Activated CD4-positive, alpha-beta T cell treated with anti-CD3 and anti-CD28 coated beads for 24 hours (primary cell): ENCODE measurements at places on chromosomes 4 and X.

GRCh38 chr4:139560406-139561104 lies 4.5 kb upstream of the SETD7 start:
- DNase-seq = no peak

- no peak for DNase-seq
Observed at GRCh38 chr4:102437111-102437510, 64.0 kb upstream of the NFKB1 start.

- no peak for DNase-seq
Observed at GRCh38 chr4:78768452-78769180, 7.5 kb upstream of the BMP2K start.

- DNase-seq = no peak
Observed at GRCh38 chrX:74344280-74344622, 40.3 kb downstream of the ZCCHC13 start.

- no peak for DNase-seq
Observed at GRCh38 chr4:71732066-71732465, 51.8 kb downstream of the GC start.

DNA sequence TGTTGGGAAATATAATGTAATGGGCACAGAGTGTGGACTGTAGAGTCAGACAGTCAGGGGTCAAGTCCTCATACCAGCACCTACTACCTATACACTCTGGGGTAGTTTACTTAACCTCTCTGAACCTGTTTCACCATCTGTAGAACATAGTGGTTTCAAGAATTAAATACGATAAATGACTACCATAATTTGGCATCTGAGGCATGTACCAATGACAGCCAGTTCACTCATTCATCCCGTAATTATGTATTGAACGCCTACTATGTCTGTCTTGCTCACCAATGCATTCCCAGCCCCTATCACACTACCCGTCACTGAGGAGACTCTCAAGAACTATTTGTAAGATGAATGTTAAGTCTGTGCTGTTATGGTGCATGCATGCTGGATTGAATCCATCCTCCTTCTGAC lies 2.0 kb upstream of the FGB start:
- DNase-seq = no peak

DNA sequence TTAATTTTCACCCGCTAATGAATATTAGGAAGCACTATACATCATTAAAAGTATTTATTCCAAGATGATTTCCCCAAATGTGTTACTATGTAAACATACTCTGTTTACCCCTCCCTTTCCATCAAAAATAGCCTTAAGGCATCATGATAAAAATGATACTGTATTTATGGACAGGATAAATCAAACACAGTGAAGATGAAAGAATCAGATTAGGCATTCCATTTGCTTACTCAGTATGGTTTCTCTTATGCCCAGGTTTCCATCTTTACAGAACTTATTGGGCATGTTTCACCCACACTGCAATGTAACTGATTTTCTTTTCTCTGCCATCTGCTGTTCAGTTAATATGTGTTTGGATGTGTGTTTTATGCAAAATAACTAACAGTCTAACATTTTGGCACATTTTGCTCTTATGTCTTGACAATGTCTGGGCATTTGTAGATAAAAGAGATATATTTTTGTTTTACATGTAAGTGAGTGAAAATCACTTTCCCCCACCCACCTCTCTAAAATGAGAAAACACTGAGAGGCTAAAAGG lies 445.2 kb downstream of the RPA4 start:
- no peak for DNase-seq

DNA sequence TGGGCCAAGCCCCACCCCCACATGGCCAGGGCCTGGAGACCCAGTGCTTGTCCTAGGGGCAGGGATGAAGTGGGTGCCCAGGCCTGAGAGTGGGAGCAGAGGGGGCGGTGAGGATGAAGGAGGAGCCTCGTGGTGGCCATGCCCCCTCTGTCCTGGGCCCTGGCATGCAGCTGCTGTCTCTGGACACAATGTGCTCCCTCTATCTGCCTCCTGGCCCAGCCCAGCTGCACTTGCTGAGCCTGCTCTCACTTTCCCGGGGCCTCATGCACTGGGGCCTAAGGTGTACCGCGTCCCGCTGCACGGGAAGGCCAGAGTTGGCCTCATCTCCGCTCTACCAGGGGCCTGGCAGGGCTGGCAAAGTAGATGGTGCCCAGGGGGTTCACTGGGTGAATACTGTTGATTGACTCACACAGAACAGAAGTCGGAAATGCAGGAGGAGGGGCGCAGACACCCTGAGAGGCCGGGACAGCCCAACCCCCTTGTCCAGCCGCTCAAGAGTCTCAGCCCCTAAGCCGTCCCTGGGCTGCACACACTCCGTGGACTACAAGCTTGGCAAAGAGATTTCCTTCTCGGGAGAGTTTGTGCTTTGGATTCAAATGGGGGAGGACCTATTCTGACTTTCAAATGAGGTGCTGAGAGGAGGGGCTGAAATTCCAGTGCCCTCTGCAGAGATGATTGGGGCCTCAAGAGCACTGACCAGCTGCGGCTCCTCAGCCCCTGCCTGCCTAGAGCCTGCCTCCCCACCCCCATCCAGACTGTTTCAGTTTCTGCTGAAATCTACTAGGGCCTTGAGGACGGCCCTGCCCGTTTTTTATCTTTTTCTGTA lies 112.4 kb downstream of the PSAPL1 start:
- DNase-seq = no peak

DNA sequence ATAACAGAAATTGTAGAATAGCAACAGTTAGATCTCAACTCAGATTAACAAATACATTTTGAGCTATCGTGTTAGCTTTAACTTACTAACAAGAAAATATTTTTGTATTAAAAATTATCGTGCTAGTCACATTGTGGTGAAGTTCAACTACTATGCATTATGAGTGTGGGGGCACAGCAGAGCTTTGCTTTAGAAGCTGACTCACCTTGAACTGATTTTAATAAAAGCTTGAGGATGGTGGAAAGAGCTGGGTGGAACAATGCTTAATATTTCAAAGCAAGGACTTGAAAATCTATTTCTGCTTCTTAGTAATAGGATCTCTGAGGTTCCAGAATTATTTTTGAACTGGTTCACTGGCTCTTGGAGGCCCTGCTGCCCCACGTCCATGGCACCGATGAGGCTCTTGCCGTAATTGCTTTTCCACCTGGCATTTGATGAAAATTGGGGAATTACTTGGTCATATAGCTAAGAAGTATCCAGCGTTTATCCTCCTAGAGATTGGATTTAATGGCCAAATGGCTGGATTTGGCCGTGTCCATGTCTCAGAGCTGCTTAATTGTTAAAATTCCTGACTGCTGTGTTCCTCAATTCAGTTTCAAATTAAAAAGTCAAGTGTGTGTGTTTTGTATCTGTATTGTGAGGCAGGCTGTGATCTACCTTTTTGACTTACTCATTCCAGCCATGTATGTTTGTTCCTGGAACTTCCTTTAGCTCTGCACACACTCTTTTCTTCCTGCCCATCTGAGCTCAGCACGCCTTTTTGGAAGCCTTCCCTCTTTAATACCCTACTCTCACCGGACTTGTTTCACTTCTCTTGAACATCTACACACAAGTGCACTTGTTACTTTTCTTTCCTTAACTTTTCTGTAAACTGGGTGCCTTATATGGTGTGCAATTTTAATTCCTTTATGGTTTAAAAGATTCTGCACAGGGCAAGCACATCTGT lies 66.6 kb upstream of the LIMCH1 start:
- no peak for DNase-seq

- DNase-seq = no peak
Observed at GRCh38 chr4:144894573-144894972, 203.4 kb downstream of the ANAPC10 start.

DNA sequence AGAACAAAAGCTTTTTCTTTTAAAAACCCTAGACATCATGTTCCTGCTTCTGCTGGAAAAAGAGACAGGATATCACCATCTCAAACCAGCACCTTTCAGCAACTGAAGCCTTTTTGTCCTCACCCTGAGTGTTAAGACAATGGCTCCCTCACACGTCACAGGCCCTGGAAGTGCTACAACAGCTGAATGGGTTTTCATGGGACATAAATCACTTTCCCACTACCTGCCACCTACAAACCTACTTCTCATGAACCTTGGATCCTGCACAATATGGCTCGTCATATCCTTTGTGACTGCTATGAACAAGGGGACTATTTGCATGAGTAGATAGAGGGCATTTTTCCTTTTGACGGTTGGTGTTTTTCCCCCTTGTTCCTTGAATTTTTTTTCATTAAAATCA lies 93.6 kb downstream of the TSPAN5 start:
- DNase-seq = no peak

DNA sequence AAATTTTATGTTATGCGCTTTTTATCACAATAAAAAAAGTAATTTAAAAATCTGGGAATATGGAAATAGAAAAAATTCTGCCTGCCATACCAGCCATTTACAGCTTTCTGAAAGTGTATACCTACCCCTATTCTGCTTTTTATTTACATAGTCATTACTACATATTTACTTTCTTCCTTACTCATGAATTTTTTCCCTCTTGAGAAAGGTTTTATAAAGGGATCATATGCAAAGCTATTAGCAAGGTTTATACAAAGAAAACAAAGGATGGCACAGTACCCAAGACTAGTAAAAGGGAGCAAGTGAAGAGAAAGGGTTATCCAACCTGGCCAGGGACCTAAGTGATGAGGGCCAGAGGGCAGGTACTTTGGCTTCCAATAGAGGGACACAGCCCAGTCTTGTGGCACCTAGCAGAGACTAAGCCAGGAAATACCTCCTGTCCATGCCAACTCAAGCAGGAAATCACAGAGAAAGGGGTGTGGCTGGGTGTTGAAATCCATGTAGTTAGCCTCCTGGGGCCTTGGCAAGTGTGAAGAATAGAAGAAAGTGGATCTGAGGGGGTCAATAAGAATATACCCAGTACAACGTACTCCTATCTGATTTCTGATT lies 207.3 kb upstream of the VEGFC start:
- no peak for DNase-seq
